NCI-H1436 (cell line): ENCODE measurements at places on chromosomes 5 and 9.

DNA sequence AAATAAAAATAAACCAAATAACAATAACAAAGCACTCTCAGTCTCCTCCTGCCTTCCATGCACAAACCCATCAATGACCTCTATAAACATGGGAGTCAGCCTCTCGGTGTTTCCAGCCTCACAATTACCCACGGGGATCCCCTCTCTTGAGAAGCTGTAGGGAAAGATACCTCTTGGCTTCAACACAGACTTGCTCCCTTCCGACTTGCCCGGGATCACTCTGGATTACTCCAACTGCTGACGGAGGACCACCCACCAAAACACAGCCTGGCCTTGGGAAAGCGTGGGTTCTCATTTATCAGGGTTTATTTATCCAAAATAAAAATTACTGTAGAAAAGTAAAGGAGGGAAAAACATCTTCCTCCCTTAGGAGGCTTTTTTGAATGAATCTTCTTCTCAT, 11.5 kb upstream of the NKX2-5 start:
- no peak for DNase-seq

- DNase-seq = no peak
Observed at GRCh38 chr5:76443066-76443800, 40.1 kb downstream of the IQGAP2 start.

- DNase-seq = peak; percentile 69
Observed at GRCh38 chr9:75001719-75002421, 26.2 kb downstream of the CARNMT1 start.

GRCh38 chr9:21831841-21832509, 29.5 kb downstream of the MTAP start:
- DNase-seq = no peak

DNA sequence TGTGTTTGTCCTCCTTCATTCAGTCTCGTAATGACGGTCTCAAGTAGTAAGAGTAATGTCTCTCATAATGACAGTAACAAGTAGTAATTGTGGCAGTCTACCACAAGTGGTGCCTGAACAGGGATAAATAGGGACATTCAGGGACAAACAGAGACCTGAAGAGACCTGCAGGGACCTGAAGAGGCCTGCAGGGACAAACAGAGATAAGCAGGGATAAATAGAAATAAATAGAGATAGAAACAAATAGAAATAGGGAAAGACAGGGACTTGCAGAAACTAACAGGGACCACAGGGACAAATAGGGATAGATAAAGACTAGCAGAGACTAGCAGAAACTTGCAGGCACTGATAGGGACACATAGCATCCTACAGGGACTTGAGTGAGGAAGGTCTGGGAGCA, 7.9 kb downstream of the UGT3A2 start:
- DNase-seq = peak; percentile 18
